Stimulated activated CD4-positive, alpha-beta T cell treated with anti-CD3 and anti-CD28 coated beads, Interleukin-1b, Interleukin-23, amount 100 ng/mL, for 4 hours (primary cell): ENCODE measurements at places on chromosomes 5 and 9.

- DNase-seq: no peak
These were observed 7.1 kb upstream of the DMXL1 start for GRCh38 chr5:119063579-119064379.

DNA sequence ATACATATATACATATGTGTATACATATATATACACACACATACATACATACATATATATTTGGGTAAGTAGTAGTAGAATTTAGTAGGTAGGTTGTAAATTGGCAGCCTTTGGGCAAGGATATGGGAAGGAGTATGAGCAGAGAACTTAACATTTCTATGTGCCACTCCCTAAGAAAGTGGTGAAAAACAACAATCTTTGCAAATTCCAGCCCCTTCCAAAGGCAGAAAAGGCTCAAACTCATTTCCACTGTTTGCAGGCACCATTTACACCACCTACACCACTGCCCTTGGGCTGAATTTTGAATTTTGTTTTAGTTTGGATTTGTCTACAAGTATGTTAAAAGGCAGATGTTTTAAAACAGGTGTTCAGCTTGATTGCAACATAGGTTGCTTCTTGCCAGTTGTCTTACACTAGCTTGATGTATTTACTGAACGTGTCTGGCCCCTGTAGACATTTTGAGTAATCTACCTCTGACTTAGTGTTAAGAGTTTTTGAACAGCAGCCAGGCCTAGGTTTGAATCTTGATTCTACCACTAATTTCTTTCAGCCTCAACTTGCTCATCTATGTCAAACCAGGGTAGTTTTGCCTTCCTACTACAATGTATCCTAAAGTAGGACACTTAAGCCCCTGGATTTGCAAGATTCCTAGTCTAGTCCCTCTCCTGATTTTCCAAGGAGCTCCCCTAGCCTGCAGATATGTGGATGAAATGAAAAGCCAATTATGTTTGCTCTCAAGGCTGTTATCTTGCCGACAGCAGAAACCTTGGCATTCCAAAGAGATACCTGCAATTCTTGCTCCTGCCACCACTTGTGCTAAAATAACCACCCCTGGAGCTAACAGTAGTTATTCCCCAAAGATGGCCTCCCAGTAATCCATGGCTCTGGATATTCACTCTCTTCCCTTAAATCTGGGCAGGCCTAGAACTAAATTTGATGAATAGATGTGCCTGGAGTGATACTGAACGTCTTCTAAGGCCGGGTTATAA is 156.2 kb upstream of the SLC44A1 start:
- no peak for DNase-seq

GRCh38 chr5:92922231-92922967 is 658.6 kb downstream of the NR2F1-AS1 start:
- no peak for DNase-seq

GRCh38 chr5:151093476-151093889 is 12.6 kb upstream of the TNIP1 start:
- no peak for DNase-seq

DNA sequence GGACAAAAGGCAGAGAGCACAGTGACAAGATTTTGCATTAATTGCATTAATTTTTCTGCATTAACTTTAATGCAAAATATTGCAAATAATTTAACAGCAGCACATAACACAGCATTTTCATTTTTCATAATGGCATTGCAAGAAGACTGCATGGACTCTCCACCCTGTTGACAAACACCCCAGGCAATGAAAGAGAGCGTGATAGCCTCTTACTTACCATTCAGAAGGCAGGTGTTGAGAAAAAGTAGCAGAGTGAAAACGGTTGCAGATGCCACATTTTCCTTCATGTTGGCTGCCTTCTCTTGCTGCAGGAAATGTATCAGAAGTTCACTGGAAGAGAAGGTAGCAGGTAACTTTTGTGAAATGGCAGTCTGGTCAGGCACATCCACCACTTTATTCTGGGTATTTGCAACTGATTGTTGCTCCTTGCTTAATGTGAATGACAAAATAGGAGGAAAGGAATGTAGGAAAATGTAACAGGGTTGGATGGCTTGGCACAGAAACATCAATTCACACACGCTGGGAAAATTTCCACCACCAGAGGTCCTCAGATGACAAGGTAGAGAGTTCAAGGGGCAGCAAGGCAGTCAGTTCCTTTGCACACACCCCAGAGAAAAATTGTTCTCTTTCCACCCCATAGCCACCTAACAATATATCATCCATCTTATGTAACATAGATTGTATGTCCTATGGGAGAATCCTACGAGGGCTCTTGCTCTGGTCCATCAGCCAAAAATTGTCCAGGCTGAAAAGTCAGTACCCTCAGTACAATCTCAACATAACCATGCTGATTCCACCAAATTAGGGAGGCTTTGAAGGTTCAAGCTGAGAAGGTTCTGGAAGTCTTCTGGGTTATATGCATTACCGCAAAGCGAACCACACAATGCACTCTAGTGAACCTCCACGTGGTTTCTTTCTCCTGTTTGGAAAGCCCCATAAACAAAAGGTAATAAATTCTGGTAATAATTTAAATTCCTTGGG is 41.9 kb upstream of the AGXT2 start:
- DNase-seq: peak; percentile 30
